ENCODE measurements at places on chromosomes 3 and 15.

DNA sequence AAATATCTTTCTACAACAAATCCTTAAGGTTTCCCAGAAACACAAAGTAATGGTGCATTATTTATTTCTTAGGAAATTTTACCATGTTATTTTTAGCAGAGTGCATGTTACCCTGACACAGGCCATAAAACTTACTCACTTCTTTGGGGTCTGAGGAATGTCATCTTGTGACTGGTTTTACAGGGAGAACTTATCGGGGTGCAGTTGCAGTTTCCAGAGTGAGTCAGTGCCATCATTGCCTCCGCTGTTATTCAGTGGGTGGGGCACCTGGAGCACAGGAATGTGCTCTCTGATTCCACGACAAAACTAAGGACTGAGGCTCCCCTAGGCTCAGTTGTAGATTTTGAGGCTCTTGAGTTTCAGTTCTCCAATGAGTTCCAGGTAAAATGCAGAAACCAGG, 11.1 kb upstream of the GREM1 start:
- no peak for DNase-seq

DNA sequence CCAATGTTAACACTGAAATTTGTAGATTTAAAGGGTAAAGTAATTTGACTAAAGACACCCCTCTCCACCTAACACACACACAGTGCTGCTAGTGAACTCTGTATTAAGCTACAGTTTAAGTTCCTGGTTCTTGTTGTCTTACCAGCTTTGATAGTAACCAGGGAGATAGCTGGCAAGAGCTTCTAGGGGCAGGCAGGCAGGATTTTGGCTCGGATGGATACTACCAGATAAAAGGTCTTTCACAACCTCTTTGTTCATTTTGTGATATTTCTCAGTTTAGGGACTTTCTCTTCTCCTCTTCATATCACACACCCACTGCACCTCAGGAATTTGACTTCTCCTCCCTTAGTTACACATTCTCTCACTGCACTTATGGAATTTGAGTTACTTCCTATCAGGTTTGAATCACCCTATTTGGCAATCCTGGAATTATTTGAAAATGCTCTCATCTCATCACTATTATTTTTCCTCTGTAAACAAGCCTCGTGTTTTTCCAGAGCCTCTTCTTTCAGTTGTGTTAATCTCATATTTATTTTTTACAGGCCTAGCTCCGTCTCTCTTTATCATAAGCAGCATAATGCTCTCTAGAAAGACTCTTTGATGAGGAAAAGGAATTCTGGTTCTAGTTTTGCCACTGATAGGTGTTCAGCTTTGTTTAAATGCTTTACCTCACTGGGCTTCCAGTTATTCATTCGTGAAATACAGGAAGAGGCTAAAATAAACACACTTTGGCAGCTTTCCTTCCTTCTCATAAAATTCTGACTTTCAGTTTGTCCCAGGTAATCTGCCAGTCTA, 23.0 kb upstream of the CLDN1 start:
- no peak for DNase-seq

DNA sequence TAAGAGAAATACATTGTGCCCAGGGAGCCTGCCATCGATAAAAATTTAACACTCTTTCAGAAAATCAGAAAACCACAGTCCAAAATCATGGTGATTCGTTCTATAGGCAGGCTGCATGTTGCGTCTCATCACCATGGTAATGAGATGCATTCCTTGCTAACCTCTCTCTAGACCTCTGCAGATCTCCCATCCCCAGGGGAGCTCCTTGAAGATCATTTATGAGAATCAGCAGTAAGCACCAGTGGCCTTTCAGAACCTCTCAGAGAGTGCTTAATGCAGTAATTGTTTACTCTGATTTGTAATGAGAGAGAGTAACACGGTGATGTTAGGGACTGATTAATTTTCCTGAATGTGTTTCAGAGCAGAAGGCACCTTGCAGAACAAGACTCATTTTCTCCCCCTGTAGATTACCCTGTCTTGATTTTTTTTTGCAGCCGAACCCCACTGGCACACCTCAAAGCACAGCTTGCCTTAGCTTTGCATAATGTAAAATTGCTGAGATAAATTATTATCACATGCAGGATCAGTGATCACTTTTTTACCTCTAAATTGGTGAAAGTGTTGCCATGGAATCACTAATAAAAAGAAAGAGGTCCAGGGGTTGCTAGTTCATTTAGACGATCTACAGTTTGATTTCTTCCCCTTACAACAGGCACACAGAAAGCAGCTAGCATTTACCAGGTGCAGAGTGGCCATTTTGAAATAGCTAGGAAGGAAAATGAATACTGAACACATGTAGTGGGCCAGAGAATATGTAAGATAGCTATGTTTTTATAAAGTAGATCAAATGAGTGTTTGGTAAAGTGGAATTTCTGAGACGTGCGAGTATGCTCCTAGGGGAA, 98.9 kb upstream of the CHL1 start:
- DNase-seq, result no peak

- peak; percentile 29 for DNase-seq
Measured at GRCh38 chr15:98860281-98861041, 147.1 kb downstream of the PGPEP1L start.

- no peak for DNase-seq
Measured at GRCh38 chr3:114706591-114707232, 412.9 kb downstream of the TIGIT start.

GRCh38 chr3:11847607-11848006, 922 bp upstream of the TAMM41 start:
- peak; percentile 44 for DNase-seq

- no peak for DNase-seq
Measured at GRCh38 chr15:62021991-62022600, 38.2 kb downstream of the VPS13C start.

DNA sequence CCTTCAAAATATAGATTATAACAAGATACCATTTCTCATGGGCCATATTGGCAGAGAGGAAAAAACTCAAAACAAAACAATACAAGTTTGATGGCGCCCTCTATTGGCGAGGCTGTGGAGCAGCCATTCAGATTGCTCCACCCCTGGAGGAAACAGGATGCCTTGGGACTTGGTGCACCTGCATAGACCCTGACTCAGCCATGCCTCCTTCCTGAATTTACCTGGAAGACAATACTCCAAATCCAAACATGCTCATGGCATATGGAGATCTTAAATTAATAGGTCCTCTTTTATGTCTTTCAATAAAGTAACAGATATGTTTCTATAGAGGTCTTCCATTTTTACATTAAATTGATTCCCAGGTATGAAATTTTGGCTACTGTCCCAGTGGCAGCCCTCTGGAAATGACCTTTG, 90.0 kb downstream of the APBA2 start:
- no peak for DNase-seq

DNA sequence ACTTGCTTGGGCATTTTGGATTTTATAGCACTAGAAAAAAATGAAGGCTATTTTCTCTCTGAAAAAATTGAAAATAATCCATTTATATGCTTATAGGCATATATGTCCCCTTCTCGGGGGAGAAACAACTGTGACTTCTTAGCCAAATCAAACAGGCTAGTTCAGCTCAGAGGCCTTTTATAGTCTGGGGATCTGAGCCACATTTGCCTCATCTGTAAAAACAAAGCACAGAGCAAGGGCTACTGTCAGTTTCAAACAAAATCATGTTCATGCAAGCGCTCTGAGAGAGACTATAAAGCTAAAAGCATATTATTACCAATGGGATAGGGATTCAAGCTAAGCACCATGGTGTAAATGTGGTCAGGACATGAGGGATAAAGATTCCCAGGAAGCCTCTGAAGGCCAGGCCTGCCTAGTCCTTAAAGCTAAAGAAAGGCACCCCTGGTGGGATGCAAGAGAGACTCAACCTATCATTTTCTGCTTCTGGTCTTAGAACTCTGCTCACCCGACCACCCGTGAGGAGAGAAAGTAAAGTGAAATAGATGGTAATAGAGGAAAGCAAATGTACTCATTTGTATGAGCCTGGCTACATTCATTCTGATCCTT, 51.0 kb upstream of the IL12A start:
- no peak for DNase-seq

DNA sequence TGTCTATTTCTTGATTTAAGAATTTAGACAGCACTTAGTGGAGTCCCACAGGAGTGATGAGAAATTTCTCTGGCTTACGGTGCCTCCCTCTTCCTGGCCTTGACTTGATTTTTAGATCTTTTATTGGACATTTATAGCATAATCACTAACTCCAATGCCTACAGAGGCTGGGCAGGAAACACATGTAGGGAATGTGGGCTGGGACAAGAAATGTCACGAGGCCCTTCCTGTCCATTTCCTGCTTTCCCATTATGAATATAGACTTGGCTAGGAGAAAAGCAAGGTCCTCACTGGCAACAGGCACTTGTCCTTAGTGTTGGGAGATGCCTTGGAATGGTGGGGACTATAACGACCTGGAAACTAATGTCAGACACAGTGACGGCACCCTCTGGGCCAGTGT, 100.3 kb downstream of the MYLK start:
- no peak for DNase-seq

- DNase-seq, result no peak
Measured at GRCh38 chr3:154972951-154973350, 107.2 kb upstream of the MME start.

GRCh38 chr3:65524584-65524983, 514.1 kb downstream of the MAGI1 start:
- DNase-seq, result no peak

GRCh38 chr15:92724144-92724543, 68.6 kb upstream of the FAM174B start:
- DNase-seq, result peak; percentile 55

GRCh38 chr3:130779031-130779430, 32.4 kb upstream of the PIK3R4 start:
- DNase-seq, result no peak

- no peak for DNase-seq
Measured at GRCh38 chr15:78406016-78406585, 31.9 kb upstream of the IREB2 start.

DNA sequence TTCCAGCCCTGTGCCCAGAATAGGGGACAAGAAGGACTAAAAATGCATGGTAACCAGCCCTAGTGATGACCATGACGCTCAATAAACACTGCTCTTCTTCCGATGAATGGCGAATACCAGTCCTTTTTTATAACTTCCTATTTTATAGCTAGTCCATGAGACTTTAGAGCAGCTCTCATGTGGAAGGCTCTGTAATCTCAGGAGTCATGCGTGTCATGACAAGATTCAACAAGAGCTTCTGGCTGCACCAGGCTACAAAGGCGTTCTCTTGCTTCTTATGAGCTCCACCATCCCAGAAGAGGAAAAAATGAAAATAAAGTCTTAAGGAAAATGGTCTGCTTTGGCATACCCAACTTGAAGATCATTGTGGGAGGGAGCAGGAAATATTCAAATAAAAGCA, 141.0 kb downstream of the TMCO5A start:
- no peak for DNase-seq

DNA sequence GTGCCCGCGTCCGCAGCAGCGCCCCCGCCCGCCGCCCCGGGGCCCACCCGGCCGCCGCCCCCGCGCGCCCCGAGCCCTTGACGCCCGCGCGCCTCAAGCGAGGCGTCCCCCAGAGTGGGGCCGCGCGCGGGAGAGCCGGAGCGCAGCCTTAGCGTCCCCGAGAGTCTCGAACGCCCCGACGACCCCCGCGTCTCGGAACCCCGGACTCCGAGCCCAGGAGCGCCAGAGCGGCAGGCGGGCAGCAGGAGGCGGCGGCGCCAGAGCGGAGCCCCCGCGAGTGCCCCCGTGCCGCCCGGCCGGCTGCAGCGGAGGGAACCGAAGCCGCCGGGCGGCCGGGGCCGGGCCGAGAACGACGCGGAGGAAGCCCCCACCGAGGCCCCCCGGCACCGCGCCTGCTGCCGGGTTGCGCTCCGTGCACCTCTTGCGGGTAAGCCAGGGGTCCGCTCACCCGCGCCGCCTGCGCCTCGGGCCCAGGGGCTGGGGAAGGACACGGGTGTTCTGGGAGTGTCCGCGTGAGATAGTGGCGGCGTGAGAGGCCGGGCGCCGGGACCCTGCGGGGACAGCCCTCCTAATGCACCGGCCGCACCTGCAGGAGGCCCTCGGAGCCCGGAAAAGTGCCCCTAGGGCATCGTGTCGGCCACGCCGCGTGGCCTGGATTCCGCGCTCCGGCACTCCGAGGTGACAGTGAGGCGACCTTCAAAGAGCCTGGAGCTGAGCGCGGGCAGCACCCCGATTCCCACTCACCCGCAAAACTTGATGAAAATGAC, 52.0 kb upstream of the ULK4 start:
- DNase-seq, result peak; percentile 48

GRCh38 chr3:181289306-181289705, 299.8 kb upstream of the DNAJC19 start:
- no peak for DNase-seq

DNA sequence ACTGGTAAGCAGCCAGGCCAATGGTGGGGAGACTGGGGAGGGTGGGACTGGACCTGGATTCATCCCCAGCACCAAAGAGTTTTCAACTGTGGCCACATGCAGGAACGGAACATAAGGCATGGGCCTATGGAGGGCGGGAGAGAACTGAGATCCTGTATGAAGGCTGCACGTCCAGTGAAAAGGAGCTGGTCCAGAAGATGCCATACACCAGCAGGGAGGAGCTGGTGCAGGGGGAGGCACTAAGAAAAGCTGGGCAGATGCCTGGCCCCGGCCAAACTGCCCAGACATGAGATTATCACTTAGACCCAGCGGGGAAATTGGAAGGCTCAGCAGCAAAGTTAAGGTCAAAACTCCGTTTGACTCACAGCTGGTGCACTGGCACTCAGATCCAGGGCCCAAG, 58.1 kb upstream of the MCF2L2 start:
- DNase-seq, result no peak

DNA sequence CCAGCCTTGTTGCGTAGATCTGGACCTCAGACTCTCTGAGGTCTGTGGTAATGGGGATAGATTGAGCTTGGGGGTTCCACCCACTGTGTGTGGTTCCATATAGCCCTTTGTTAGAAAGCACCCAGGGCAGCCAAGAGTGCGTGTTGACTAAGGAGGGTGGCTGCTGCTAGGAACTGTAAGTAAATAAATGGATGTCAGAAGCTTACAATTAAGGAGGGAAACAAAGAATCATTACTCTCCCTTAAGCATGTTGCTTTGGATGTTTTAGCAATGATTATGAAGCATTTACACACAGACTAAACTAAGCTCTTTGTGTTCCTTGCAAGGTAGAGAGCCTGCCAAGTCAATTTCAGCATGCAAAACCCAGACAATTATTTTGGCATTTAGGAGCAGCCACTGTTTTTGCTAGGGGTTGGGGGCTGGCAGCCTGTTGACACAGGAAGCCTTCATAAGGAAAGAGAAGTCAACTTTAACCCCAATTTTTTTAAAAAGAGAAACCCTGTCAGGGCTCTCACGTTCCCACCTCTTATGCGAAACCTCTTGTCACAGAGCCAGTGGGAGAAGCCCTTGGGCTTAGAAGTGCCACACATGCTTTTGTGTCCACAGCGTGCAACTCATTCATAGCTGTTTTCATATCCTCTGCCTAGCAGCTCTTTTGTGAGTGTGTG, 127.8 kb downstream of the CMSS1 start:
- no peak for DNase-seq

DNA sequence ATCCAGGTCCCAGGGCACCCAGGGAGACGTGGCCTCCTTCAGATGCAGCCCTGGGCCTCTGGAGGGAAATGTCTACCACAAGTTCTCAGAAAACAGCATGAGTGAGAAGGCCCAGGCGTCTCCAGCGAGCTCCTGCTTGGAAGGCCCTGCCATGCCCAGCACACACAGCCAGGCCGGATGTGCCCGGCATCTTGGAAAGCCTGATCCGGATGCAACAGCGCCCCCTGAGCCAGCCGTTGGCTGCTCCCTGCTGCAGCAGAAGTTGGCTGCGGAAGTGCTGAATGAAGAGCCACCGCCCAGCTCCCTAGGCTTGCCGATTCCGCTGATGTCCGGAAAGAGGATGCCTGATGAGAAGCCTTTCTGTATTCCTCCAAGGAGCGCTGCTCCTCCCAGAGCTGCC, 856 bp downstream of the NPAP1 start:
- no peak for DNase-seq
